ENCODE measurements at places on chromosomes 16 and 17.

DNA sequence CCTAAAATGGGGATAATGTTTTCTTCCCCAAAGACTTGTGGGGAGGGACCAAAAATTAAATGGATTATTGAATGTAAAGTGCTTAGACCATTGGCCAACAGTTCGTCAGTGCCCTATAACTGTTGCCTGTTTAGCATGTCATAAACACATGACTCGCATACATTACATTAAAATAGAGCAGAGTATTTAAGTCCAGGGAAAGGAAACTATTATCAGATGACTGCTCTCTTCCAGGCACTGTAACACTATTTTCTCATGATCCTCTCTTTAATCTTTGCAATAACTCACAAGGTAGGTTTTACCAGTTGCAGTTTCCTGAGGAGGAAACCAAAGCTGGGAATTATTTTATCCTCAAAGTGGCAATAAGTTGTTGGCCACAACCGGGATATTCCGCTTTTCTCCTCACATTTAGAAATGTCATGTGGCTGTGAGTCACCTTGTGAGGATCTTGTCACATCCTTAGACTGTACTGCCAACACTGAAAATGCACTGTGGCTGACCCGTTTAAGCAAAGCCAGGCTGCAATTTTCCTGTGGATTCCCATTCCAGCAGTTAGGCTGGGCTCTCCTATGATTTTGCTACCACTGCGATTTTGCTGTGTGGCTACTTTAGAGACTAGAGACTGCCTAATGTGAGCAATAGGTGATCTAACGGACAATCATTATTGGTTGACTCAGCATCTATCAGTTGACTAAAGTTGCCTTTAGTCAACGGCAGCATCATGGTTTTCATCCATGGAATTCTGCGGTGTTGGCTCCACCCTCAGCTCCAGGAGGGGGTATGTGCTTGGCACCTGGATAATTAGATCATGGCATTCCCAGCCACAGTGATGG is 58.3 kb upstream of the DHX40 start:
- H3K4me3 ChIP-seq = no peak overlapping the region
- H3K36me3 ChIP-seq = peaks cover 3% of the 10 kb centered on the region
- DNase-seq = no peak
- no peaks in the 10 kb centered on the region for H3K4me1 ChIP-seq
- H3K27me3 ChIP-seq = peaks cover 12% of the 10 kb centered on the region

GRCh38 chr16:59826767-59827166 is 1092.7 kb upstream of the GOT2 start:
- H3K4me1 ChIP-seq = no peaks in the 10 kb centered on the region
- H3K4me3 ChIP-seq = no peak overlapping the region
- no peaks in the 10 kb centered on the region for H3K36me3 ChIP-seq

DNA sequence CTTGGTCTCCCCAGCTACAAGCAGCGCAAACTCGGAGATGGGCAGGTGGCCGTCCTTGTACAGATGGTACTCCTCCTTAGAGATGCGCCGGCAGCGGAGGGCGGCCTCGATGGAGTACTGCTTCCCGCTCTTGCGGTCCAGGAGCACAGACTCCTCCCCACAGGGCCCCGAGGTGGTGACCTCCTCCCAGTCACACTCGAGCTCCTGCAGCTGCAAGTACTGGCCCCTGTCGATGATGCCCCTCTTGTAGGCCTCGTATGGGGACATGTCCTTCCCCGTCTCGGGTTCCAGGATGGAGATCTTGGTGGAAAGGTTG is 7.2 kb downstream of the CDK3 start:
- no peak overlapping the region for H3K4me3 ChIP-seq
- no peak for DNase-seq
- H3K27me3 ChIP-seq = no peaks in the 10 kb centered on the region
- H3K36me3 ChIP-seq = peaks cover 5% of the 10 kb centered on the region
- no peak overlapping the region for H3K27ac ChIP-seq

DNA sequence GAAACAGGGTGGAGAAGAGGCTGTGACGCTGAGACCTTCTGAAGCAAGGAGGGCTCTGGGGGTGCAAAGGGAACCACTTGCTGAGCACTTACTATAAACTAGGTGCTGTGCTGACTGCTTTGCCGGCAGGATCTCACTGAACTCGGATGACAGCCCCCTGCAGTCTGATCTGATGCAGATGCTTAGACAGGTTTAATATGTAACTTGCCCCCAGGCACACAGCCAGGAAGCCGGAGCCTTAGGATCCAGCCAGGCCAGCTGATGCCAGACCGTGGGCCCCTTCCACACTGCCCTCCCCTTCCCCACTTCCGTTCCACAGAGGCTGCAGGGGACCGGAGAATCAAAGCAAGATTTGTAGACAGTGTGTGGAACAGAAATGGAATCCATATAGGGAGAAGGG is 23.1 kb downstream of the SPACA3 start:
- DNase-seq = no peak
- no peak overlapping the region for H3K27ac ChIP-seq
- H3K4me1 ChIP-seq = no peaks in the 10 kb centered on the region

DNA sequence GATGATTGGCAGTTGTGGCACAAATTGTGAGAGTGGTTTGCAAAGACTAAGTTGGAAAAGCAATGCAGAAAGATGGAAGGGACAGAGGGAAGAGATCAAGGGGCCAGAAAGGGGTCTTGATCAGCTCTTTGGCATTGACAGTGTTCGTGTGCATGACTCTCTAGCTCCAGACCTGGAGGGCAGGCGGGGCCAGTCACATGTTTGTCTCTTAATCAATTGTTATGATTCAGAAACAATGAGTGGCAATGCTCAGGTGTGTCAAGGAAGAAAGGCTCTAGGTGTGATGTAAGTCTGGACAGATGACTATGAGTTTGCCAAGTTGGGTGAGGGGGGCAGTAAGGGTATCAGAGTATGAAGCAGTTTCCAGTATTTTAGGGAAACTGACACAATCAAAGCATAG is 32.1 kb downstream of the WSB1 start:
- H3K36me3 ChIP-seq = no peaks in the 10 kb centered on the region
- DNase-seq = no peak
- no peaks in the 10 kb centered on the region for H3K27me3 ChIP-seq
- H3K4me1 ChIP-seq = no peaks in the 10 kb centered on the region
- H3K27ac ChIP-seq = peak overlapping the region; percentile 0
- no peak overlapping the region for H3K4me3 ChIP-seq

DNA sequence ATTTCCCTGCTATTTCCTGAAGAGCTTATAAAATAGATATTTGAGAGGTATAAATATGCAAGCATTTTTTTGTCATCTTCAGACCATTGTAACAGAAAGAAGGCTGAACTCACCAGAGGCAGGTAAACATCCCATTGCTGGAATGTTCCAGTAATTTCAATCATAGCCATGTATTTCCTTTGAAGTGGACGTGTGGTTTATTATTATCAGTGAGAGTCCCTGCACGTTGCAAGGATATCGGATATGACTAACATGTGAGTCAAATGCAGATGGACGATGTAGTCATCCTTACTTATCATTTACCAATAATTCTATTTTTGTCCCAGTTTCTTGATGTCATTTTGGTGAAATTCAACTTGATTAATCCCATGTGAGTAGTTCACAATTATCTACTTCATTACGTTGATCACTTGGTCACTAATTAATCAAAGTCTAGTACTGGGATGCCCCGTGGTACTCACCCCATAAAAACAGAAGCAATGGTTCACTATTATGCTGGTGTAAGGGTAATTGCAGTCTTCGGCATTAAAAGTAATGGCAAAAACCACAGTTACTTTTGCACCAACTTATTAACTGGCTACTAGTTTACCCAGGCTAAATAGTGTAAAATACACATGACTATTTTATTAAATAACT is 89.5 kb downstream of the VAT1L start:
- H3K36me3 ChIP-seq = no peaks in the 10 kb centered on the region
- no peak overlapping the region for H3K27ac ChIP-seq
- no peaks in the 10 kb centered on the region for H3K4me1 ChIP-seq
- no peaks in the 10 kb centered on the region for H3K27me3 ChIP-seq
- no peak overlapping the region for H3K4me3 ChIP-seq

DNA sequence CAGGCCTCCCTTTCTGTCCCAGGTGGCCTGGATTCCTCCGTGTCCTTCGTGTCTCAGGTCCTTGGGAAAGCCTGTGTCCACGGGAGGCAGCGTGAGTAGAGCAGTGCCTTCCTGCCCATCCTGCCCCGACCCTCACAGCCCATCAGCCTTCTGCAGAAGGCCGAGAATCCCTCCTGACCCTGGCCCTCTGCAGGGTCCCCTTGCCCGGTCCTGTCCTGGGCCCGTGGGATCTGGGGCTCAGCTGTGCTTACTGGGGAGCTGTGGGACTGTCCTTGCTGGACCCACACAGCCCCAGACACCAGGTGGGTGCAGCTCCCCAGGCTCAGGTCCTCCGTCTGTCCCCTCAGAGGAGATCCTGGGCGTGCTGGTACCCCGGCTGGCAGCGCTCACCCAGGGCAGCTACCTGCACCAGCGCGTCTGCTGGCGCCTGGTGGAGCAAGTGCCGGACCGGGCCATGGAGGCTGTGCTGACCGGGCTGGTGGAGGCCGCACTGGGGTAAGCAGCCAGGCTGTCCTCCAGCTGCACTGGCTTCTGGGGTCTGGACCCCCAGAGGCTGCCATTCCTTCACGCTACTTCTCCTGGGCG is 3.9 kb downstream of the TELO2 start:
- H3K4me1 ChIP-seq = peaks cover 8% of the 10 kb centered on the region
- H3K36me3 ChIP-seq = peaks cover 7% of the 10 kb centered on the region
- H3K27ac ChIP-seq = no peak overlapping the region
- DNase-seq = no peak
- no peak overlapping the region for H3K4me3 ChIP-seq

GRCh38 chr16:86819533-86819892 is 241.2 kb downstream of the FOXL1 start:
- no peak for DNase-seq
- H3K27me3 ChIP-seq = peaks cover 59% of the 10 kb centered on the region
- H3K4me1 ChIP-seq = no peaks in the 10 kb centered on the region
- peaks cover 3% of the 10 kb centered on the region for H3K36me3 ChIP-seq

DNA sequence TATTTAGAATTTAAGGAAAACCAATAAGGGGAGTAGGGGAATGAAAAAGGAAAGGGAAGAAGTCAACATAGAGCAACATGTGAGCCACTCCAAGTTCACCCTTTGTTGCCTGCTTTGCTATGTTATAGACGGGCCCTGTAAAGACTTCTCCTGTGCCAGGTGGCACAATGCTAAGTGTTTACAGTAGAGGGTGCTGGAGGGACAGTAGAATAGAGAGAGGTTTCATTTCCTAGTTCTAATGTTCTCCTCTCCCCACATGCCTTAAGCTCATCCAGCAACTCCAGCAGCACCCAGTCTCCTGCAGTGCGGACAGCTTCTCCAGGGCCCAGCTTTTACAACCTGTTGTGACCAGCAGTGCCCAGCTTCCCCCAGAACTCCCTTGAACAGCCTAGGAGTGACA is 468.0 kb downstream of the HS3ST3B1 start:
- H3K4me3 ChIP-seq = no peak overlapping the region
- H3K27me3 ChIP-seq = peaks cover 14% of the 10 kb centered on the region
- no peaks in the 10 kb centered on the region for H3K4me1 ChIP-seq
- no peak overlapping the region for H3K27ac ChIP-seq
- DNase-seq = no peak

DNA sequence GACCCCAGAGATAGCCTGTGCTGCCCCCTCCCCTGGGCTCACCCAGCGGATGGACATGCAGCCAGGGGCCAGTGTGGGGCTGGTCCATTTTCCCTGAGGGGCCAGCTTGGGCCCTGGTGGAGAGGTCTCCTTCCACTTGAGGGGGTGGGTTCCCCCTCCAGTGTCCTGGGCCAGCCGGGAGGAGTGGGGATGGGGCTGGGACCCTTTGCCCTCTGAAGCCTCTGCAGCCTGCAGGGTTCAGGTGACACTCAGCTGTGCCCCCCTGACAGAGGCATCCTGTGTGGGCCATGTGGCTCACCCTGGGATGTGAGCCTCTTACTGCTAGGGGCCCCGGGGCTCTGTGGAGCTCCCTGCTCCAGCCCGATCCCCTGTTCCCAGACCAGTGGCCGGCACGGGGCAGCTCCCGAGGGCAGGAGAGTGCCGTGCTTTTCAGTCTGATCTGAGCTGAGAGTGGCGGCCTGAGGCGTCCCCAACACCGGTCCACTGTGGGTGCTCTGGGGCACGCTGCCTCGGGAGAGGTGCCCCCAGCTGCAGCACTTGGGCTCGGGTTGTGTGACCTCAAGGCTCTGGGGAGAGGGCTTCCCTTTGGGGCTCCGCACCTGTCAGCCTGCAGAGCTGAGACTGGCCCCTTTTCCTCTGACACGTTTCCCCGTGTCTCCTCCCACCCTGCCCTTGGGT is 439 bp upstream of the GNG13 start:
- no peak for DNase-seq
- no peak overlapping the region for H3K4me3 ChIP-seq
- no peak overlapping the region for H3K27ac ChIP-seq
- no peaks in the 10 kb centered on the region for H3K4me1 ChIP-seq
- H3K27me3 ChIP-seq = peaks cover 39% of the 10 kb centered on the region

- DNase-seq = no peak
- H3K27me3 ChIP-seq = no peaks in the 10 kb centered on the region
- peak overlapping the region; percentile 37 for H3K4me3 ChIP-seq
- peak overlapping the region; percentile 41 for H3K27ac ChIP-seq
- peaks cover 25% of the 10 kb centered on the region for H3K36me3 ChIP-seq
Measured at GRCh38 chr16:89352091-89352681, 134.7 kb downstream of the ZNF778 start.

- no peaks in the 10 kb centered on the region for H3K4me1 ChIP-seq
- no peak overlapping the region for H3K27ac ChIP-seq
- no peak overlapping the region for H3K4me3 ChIP-seq
- no peak for DNase-seq
- no peaks in the 10 kb centered on the region for H3K36me3 ChIP-seq
Measured at GRCh38 chr16:65305266-65305959, 183.6 kb upstream of the CDH11 start.

- no peaks in the 10 kb centered on the region for H3K27me3 ChIP-seq
- no peak overlapping the region for H3K27ac ChIP-seq
- no peak for DNase-seq
- no peak overlapping the region for H3K4me3 ChIP-seq
- H3K4me1 ChIP-seq = no peaks in the 10 kb centered on the region
Measured at GRCh38 chr16:5446623-5447240, 349.1 kb upstream of the EEF2KMT start.

DNA sequence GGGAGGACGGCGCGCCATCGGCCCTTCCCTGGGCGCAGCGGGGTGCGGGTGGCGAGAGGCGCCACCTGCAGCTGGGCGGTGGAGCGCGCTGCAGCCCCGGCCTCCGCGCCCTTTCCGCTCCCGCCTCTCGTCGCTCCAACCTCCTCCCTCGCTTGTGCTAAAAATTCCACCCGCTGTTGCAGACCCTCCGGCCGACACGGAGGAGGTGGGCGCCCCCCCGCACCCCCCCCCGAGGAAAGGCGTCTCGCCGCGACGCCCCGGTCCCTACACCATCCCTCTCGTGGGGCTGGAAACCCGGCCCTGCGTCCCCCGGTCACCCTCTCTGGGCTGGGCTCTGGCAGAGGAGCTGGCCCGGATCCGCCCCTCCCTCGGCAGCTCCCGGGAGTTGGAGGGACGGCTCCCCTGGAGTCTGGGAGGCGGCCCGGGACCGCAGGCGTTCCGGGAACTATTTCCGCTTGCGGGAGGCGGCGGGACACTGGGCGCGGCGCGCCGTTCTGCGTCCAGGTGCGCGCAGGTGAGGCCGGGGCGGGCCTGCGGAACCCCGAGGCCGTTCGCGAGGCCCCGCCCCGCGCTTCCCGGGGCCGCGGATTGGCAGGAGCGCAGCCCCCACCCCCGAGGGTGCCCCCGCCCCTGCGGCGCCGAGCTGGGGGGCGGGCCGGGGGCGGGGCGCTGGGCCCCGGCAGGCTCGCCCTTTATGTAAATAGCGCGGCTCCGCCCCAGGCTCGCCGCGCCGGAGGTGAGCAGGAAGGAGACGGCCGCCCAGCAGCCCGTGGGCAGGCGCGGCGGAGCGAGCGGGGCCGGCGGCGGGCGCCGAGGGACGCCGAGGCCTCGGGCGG is at the start of gene LLGL2:
LLGL2 (plus strand) TSS at position 728 of the 836 bp plus-strand sequence. CDS start 17,730 bp downstream, outside the sequence.
- peak within 1 kb of the TSS; percentile 41 for H3K27ac ChIP-seq
- H3K4me3 ChIP-seq = peak within 1 kb of the TSS; percentile 83
- H3K4me1 ChIP-seq = peaks cover 10% of the 10 kb centered on the region
- no peaks in the 10 kb centered on the region for H3K27me3 ChIP-seq
- DNase-seq = peak; percentile 73

All from effector memory CD8-positive, alpha-beta T cell (primary cell).